ENCODE measurements at places on chromosomes 5 and 9.

DNA sequence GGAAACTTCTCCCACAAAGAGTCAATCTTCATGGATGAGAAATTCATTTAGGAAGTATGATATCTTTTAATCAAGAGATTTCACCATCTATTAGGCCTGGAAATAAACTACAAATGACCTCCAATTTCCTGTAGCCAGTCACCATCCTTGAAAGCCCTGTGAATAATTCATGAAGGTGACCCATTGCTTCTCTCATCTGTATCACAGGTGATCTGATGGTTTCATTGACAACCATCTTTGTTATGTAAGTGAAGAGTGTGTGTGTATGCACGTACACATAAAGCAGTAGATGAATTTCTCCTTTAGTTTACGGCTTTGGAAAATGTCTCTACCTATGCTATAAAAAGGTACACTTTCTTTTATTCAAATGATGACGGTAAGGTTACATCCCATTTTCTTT is 644.1 kb upstream of the KLF4 start:
- no peak for DNase-seq

DNA sequence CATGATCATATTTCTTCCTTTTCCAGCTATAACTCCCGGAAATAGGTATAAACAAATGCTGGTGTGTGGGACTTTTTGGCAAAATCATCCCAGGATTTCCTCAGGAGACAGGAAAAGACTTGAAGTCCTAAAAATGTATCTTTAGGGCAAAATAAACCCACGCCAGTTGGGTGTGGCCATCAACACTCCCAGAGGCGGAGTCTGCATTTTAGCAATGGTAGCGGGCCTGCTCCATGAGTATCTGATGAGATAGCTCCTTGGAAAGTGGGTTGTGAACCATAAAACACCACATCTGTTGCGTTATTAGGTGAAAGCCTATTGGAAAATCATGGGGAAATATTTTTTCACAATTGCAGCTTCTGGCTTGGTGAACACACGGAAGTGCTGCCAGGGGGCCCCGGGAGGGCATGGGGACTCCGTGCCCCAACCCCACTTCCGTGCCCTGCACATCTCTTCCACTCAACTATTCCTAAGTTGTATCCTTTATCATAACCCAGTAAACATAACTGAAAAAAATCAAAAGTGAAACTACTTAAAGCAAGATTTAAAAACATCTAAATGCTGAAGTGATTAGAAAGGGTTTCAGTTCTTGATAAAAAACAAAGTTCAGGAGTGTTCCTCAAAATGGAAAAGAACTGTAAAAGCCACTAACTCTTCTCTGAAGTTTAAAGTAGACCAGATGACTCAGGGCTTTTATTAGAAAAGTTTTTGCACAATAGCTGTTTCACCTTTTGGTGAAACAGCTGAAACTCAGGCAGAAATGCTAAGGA is 111.2 kb downstream of the LRRC70 start:
- no peak for DNase-seq

GRCh38 chr9:126499005-126499910 is 114.5 kb upstream of the LMX1B start:
- peak; percentile 53 for DNase-seq

DNA sequence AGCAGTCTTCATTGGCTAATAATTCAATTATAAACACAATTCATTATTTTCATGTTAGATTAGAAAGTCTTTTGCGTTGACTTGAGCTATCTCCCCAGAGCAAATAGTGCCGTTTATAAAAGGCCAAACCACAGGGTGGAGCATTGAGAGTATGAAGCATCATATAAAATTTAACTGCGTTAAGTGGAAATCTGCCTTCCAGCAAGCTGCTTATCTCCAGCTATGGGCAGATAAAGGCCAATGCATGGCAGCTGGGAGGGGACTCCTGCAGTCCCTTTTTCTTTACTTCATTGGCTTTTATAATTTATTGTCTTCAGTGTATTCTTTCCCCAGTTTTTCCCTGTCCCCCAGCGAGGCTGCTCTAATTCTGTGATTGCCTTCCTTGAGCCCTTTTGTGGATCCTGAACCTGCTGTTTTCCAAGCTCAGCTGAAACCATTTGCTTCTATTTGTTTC is 113.7 kb downstream of the TMEM232 start:
- no peak for DNase-seq

DNA sequence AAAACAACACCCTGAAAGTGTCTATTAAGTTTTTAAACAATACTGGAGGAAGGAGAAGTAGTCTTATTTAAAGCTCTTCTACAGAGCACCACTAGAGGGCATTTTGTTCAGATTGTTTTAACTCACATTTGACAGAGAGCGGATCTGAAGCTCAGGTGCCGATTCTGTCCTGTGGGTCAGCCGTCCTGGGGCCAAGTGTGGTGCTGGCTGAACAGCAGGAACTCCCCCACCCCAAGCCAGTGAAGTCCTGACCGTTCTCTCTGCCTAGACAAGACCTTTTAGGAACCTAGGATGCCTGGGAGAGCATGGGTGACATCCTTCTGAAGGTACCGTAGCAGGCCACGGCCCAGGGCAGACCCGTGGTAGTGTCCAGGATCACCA is 3.9 kb downstream of the EXOC3 start:
- peak; percentile 75 for DNase-seq

DNA sequence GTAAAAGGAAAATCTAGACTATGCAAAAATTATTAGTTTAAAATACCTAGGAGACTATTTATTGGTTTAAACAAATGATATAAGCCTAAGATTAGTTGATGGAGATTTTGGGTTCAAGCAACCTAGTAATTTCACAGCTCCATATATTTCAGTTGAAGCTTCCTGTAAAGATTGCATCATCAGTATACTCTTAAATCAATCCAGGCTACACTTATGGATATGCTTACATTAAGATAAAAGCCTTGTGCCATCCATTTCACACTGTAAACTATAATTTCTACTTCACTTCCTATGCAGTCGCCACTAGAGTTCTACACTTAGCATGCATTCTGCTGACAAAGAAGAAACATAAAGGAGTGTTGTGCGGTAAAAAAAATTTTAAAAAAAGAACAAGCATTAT is 7.3 kb upstream of the LIX1 start:
- no peak for DNase-seq

GRCh38 chr5:170338291-170338690 is 40.7 kb upstream of the LCP2 start:
- DNase-seq: no peak

GRCh38 chr5:3954633-3955032 is 359.0 kb downstream of the IRX1 start:
- DNase-seq: no peak

GRCh38 chr5:170302653-170303501 is 5.3 kb upstream of the LCP2 start:
- no peak for DNase-seq

- no peak for DNase-seq
These were observed 368.1 kb upstream of the CTNND2 start for GRCh38 chr5:12272389-12272788.

GRCh38 chr9:124018730-124019697 is 7.4 kb downstream of the LHX2 start:
- DNase-seq: no peak

GRCh38 chr5:116528519-116529234 is 45.9 kb downstream of the SEMA6A start:
- DNase-seq: no peak

GRCh38 chr5:166722939-166723338 is 1568.5 kb upstream of the WWC1 start:
- DNase-seq: peak; percentile 79

GRCh38 chr5:39427229-39427628 is 2.4 kb upstream of the DAB2 start:
- DNase-seq: no peak

DNA sequence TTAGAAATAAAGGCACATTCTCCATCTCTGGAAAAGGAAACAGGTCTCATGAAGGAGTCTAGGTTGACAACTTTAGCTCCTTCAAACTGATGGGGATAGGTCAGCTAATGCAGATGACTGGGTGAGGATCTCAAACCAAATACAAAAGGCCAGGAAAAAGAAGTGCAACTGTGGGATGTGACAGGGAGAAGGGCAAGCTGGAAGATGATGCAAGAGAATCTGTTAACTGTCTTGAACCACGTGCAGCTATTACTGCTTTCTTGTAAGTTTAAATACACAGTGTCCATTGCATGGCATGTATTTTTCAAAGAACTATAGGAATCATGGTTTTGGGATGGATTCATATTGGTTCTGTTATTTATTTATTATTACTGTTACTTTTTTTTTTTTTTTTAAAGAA is 331.8 kb downstream of the NDUFS4 start:
- no peak for DNase-seq

GRCh38 chr5:157289164-157289819 is 23.4 kb downstream of the CYFIP2 start:
- DNase-seq: no peak

DNA sequence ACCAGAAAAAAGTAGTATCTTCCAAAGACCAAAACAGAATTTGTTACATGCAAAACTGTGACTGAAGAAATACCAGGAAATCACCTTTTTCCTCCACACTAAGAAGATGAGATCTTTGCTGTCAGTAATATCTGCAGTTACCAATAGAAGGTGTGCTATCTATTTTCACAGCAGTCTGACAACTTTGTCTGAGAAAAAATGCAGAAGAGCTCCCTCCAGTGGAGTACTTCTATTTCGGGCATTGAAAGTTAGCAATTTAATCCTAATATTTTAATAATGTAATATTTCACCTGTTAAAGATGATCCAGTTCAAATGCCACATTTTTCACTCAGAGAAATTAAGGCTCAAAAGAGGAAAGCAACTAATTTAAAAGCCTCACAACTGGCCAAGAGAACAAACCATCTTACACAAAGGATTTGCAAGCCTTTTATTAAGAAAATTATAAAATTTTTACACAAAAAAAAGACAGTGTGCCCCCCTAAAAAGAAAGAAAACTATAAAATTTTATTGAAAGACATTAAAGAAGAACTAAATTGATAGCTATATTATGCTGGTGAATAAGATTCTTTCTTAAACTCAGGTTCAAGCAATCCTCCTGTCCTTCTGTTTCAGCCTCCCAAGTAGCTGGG is 50.6 kb downstream of the DEPDC1B start:
- peak; percentile 67 for DNase-seq

DNA sequence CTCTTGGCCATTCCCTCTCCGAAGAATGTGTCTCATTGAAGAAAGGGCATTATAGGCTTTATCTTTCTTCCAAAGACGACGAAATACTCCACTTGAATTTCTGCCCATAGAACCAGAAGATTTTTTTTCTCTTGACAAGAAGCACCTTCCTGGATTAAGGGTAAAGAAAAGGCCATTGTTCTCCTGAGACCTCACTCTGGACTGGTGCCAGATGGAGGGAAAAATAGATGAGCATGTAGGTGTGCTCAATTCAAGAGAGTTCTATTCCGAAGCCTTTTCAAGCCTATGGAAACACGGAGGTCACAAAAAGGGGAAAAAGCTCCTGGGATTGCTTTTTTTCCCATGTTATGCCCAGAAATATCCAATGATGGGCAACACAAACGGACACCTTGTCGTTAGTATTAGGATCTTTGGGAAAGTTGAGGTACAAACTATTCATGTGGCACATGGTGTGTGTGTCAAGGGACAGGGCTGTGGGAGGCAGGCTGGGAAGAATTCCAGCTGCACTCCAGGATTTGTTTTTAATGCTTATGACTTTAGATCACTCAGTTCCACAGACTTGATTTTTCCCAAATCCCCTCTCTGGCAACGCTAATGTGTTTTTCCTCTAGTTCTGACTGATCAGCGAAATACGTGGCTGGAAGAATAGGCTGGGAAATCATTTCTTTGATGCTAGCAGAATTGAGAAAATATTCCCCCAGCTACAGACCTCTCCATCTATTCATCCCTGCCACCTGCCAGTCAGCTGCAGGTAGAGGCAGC is 89.9 kb downstream of the SIL1 start:
- no peak for DNase-seq

DNA sequence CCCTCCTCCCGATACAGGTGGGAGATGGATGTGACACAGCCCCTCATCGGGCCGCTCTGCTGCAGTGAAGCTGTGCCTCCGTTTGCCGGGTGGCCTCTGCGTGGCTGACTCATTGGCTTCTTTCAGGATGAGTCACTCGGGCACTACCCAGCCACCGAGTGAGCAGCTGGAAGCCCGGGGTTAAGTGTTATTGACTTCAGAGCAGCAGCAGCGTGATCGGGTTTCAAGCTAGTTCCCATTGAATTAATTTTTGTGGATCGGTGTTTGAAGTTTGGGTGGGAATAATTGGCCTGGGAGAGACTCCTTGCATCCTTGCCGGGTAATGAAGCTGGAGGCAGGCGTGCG is 266.4 kb upstream of the IRX4 start:
- DNase-seq: peak; percentile 38
